ENCODE measurements at places on chromosomes 11 and 22.

- no peak for DNase-seq
These were observed 82.0 kb downstream of the SLC1A2 start for GRCh38 chr11:35337136-35337913.

DNA sequence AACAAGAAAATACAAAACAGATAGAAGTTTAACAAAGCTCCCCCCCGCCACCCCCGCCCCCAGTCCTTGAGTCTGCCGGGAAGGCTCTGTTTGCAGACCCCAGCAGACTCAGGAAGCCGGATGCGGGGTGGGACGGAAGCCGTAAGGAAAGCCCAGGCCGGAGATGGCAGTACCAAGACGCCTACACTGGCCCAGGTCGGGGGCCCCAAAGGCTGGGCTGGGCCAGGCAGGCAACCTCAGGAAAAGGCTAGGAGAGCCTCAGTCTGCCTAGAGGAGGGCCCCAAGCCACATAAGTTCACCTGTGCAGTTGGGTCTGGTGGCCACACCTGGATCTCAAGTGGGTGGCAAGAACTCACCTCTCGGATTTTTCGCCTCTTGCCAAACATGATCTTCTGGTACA is 4.0 kb upstream of the GAL3ST1 start:
- DNase-seq: no peak

GRCh38 chr22:27952091-27952490 is 33.0 kb upstream of the PITPNB start:
- no peak for DNase-seq

DNA sequence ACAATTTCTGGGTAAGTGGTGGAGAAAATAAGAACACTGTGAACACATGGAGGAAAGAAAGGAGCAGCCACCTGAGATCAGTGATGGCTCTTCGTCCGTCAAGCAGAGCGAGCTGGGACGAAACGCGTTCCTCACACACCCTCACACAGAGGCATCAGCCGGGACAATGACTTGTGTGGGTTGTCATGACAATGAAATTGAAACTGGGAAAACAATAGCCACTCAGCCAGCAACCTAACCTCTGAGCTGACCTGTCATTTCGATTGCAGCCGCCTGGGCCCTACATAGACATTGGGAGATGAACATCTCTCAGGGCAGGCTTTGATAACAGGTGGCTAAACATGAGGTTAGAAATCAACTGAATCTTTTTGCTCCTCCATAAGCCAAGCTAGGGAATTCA is 51.3 kb downstream of the TRIM29 start:
- no peak for DNase-seq

GRCh38 chr11:101759771-101760450 is 154.9 kb upstream of the CEP126 start:
- no peak for DNase-seq

DNA sequence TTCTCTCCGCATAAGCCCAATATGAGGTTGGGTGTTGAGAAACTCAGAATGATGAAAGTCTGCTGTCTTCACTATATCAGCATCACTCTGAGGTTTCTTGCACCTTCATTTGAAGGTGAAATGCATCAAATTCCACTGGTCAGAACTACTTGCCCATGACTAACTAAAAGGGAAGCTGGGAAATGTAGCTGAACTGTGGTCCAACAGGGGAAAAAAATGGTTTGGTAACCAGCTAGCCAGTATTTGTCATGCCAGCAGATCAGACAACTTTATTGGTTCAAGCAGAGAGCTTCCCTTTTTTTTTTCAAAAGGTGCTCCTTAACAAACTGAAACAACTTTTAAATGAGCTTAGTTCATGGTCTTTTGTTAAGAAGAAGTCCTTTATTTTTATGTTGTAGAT is 14.2 kb upstream of the PIK3C2A start:
- no peak for DNase-seq

- no peak for DNase-seq
These were observed 4.9 kb upstream of the LINC01488 start for GRCh38 chr11:69476509-69476961.

DNA sequence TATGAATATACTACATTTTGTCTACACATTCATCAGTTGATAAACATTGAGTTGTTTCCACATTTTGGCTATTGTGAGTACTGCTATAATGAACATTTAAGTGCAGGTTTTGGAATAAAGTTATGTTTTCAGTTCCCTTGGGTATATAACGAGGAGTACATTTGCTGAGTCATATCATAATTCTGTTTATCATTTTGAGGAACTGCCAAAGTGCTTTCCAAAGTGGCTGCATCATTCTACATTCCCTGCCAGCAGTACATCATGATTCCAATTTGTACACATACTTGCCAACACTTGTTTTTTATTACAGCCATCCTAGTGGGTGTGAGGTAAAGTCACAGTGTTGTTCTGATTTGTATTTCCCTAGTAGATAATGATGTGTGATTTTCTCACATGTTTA is 1458.6 kb upstream of the TENM4 start:
- no peak for DNase-seq

- no peak for DNase-seq
These were observed 22.3 kb upstream of the RCE1 start for GRCh38 chr11:66820901-66821300.

DNA sequence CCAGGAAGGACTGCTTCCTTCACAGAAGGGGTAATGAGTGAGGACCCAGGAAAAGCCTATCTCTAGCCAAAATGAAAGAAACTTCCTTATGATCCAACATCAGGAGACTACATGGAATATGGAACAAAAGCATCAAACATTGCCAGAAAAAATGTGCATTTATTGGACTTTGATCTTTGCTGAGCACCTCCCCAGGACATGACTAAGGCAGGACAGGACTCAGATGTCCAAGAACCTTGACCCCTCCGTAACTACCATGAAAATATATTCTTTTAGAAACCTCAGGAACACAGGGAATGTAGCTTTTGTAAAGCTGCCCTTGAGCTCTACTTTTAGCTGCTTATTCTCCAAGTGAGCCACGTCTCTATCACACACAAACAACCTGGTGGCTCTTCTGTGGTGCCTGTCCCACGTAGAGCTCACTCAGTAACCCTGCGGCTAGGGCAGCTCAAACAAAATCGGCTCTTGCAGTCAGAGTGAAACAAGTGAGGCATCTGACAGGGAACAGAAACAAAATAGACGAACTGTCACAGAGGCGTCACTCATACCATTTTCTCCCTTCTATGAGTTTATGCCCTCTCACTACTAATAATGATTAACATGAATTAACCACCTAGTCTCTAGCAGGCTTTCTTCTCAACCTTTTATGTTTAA is 471.5 kb upstream of the API5 start:
- no peak for DNase-seq

DNA sequence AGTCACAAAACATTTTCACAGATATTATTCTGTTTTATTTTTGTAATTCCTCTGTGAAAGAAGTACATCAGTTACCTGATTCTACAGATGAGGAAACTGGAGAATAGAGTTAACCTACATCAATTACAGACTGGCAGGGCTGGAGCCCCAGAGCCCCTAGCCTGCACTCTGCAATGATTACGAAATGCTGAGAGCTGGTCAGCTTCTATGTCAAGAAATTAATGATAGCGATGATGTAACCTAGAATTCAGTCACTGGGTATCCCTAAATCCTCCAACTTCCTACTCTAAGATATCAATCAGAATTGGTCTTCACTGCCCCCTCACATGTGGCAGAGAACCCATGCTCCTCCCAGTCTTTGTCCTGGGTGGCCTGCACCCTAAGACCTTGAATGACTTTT is 273.5 kb upstream of the PLET1 start:
- no peak for DNase-seq

- DNase-seq: no peak
These were observed 3.5 kb upstream of the MAPK8IP2 start for GRCh38 chr22:50597097-50597496.

DNA sequence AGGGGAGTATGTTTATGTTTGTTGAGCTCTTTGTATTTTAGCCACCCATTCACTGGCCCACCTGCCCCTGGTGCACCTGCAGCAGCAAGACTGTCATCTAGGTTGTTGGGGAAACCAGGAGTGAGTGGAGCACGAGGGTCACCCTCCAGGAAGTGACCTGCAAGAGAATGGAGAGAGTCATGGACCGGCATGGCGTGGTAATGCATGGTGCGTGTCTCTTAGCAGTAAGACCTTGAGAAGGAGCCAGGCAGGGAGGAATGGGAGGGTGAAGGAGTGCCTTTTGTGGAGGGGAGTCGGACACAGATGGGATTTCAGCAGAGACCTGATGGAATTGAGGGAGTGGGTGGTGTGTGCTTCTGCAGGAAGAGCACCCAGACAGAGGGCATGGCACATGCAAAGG is 37.9 kb downstream of the KCNQ1 start:
- no peak for DNase-seq

DNA sequence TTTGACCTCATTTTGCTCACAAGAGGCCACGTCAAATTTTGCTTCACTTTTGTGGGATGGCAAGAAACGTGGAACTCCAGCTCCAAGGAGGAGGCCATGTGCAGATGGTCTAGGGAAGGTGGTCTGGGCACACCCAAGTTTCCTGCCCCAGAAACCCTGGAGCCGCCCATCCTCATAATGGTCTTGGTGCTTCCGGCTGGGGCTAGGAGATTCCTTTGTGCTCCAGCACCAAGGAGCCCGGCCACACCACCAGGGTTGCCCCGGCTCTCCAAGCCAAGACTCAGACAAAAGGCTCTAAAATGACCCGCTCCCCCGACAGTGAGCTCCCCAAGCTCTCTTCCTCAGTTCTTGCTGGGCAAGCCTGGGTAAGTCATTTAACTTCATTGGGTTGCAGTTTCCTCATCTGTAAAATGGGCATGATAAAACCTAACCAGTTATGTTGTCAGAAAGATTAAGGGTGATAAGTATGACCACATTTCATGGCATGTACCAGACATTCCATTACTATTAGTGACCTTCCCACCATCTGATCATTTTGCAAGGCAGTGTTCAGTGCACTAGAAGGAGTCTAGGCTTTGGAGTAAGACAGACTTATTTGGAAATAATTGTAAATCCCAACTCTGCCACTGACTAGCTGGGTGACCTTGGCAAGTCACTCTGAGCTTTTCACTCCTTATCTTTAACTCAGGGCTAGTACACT is 23.3 kb downstream of the DKK3 start:
- no peak for DNase-seq

- DNase-seq: no peak
These were observed 69.8 kb upstream of the KCNQ1OT1 start for GRCh38 chr11:2769409-2770095.

- DNase-seq: no peak
These were observed 39.3 kb downstream of the AMBRA1 start for GRCh38 chr11:46554213-46555147.

DNA sequence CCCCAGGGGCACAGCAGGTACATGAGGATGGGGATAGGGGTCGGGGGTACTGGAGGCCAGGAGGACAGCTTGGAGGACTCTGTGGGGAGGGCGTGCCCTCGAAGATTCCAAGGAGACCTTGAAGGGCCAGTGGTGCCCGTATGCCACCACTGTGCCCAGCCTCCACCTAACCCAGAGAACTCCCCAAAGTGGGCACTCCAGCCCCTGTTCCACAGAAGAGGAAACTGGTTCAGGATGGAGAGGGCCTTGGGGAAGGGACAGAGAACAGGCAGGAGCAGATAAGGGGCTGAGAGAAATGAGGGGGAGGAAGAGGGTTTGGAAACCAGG is 2.2 kb upstream of the PHLDA2 start:
- DNase-seq: no peak

DNA sequence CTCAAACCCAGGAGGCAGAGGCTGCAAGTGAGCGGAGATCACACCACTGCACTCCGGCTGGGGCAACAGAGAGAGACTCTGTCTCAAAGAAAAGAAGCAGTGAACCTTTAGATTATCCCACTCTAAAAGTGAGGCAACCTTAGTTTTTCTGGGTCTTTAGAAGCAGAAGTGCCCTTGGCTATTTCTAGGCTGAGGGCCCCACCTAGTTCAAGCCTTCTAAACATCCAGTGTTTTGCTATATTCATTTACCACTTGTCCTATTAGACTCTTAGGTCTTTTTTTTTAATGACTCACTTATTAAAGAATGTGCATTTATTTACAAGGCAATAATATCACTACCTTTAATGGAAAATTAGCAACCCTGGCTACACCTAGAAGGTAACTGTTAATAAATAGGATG is 16.7 kb upstream of the EHF start:
- DNase-seq: no peak

DNA sequence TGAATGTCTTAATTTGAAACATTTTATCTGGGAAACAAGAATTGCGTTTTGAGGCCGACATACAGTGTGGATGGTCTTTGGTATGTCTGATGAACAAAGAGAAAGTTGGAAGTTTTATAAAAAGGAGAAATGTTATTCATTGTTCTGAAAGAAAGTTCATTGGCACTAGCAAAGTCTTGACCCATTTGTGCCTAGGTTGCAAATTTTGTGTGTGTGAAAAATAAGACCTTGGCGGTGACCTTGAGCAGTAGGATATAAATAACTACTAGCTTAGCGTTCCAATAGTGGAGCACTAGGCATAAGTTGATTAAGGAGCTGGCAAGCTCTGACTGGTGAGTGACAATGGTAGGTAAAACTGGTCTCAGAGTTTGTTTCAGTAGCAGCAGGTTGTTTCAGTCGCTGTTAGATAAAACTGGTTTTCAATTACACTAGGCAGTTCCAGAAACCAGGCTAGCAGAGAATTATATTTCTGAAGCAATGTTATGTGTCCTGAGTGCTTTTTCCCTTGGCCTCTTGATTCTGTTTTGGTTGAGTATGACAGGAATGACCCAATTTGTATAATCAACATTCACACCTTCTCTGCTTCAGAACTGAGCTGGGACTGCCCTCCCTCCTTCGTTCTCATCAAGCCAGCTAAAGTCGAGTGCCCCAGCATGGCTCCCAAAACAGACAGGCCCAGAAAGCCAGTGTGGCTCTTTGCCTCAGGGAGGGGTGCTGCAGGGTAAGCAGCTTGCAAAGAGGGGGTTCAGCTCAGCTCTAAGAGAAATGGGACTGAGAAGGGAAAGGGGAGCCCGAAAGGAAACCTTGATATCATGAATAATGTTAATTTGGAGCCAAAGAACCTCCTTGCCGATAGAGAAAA is 85.7 kb downstream of the NTM start:
- no peak for DNase-seq

DNA sequence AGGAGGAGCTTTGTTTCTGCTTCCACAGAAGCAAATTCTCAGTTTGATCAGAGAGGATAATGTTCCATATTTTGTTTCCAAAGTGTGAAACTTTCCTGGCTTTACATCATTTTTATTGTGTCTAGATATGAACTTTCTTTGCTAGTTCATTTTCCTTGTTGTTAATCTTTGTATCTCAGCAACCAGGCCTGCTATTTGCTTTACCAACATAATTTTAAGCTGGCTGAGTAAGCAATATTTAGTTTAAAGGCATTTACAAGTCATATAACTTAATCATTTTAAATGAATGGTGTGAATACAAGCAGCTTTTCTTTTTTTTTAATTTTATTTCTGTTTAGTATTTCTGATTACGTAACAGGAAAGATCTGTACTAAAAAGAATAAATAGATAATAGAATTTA is 15.2 kb downstream of the NUCB2 start:
- no peak for DNase-seq

DNA sequence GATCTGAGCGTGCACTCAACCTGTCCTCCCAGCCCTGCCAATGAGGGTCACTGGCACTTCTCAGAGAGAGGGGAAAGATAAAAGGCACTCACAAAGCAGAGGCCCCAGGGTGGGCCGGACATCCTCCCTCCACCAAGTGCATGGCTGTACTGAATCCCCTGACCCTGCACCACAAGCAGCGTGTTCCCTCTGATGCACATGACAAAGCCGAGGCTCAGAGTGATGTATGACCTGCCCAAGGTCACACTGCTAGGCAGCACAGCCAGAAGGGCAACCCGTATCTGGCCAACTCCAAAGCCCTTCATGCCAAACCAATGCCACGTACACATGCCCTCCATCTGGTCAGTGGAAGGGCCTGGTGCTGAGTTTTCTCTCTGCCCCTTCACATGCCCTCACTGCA is 22.1 kb downstream of the SPATA19 start:
- DNase-seq: no peak

- DNase-seq: no peak
These were observed 861.8 kb downstream of the LRRC4C start for GRCh38 chr11:40597546-40598113.
